AML-193 (cell line): ENCODE measurements at places on chromosomes 5 and 9.

- no peak for DNase-seq
Measured at GRCh38 chr9:108060175-108060574, 570.6 kb upstream of the KLF4 start.

GRCh38 chr5:1983919-1984695 lies 101.4 kb upstream of the IRX4 start:
- no peak for DNase-seq

DNA sequence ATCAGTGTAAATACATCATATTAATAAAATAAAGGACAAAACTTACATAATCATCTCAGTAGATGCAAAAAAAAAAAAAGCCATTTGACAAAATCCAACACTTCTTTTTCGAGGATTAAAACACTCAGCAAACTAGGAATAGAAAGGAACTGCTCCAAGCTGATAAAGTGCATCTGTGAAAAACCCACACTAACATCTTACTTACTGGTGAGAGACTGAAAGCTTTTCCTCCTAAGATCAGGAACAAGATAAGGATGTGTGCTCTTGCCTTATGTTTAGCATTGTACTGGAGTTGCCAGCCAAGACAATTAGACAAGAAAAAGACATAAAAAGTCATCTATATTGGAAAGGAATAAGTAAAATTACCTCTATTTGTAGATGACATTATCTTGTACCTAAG lies 120.2 kb upstream of the SAP30L start:
- no peak for DNase-seq

DNA sequence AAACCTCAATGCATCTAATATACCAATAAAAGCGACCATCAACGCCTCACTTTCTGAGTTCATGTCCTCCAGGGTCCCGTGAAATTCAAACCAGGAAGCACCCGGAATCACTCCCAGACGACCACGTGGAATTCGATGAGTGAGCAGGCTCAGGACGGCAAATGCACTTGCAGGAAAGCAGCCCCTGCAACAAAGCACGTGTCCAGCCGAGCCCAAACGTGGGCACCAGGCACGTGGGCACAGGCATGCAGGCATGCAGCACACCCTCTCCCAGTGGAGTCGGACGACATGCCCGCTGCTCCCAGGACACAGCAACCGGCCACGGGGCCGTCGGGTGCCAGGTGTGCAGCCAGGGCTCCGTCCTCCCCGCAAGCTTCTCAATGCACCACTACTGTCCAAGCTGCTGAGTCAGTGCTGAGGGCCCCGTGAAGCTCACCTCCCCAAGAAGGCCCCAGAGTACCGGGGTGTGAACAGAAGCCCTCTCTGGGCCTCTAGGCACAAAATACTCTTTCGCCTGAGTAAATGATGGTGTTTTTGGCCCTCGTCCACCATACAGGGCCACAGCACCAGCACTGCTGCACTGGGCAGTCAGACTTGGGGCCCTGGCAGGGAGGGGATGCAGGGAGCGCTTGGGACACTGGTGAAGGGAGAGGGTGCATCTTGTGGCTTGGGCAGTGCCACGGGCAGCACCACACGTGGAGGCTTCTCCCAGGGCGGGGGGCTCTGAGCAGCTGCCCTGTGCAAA lies 87.6 kb downstream of the VAV2 start:
- no peak for DNase-seq

DNA sequence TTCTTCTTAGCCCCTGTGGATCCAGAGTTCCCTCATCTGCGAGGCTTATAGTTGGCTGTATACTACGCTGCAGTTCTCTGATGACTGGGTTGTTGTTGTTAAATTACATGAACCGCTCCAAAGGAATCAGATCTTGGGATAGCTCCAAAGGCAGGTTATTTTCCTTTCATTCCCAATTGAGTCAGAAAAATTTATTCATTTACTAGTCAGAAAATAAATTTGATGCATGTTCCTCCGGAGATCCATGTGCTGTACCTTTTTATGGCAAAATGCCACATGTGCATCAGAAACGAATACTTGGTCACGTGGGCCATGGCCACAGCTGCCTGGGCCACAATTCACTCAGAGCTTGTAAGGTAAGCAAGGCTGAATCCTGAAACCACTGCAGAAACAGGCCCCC lies 304.0 kb downstream of the NR2F1-AS1 start:
- DNase-seq = no peak

- no peak for DNase-seq
Measured at GRCh38 chr5:96476654-96477053, 43.6 kb upstream of the PCSK1 start.

- DNase-seq = no peak
Measured at GRCh38 chr5:142674531-142675469, 11.1 kb downstream of the FGF1 start.

DNA sequence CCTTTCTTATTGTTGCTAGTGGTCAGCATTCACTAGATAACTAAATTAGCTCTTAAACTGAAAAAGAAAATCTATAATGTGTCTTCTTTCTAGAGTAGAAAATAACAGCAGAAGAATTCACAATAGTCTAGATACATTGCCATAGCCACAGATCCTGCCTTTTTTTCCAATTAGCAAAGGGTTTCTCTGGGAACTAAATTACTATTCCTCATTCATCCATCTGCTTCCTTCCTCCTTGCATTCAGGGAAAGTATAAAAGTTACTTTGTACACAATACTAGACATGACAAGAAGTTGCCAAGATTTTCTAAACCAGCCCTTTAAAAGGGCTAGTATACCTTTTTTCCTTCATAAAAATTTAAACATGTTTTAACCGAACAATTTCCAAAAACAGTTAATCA lies 21.2 kb upstream of the WDR41 start:
- DNase-seq = no peak

GRCh38 chr5:128904805-128905567 lies 60.3 kb upstream of the SLC27A6 start:
- DNase-seq = no peak

- no peak for DNase-seq
Measured at GRCh38 chr9:84061613-84062193, 81.1 kb downstream of the RMI1 start.

- no peak for DNase-seq
Measured at GRCh38 chr5:102306121-102306520, 10.0 kb upstream of the SLCO4C1 start.

DNA sequence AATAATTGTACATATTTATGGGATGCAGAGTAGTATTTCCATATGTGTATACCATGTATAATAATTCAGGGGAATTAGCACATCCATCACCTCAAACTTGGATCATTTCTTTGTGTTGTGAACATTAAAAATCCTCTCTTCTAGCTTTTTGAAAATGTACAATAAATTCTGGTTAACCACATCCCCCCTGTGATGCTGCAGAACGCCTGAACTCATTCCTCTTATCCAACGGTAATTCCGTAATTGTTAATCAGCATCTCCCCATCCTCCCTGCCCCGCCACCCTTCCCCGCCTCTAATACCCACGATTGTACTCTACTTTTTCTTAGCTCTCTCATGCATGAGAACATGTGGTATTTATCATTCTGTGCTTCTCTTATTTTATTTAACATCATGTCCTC lies 127.7 kb upstream of the ANKRD55 start:
- DNase-seq = no peak

DNA sequence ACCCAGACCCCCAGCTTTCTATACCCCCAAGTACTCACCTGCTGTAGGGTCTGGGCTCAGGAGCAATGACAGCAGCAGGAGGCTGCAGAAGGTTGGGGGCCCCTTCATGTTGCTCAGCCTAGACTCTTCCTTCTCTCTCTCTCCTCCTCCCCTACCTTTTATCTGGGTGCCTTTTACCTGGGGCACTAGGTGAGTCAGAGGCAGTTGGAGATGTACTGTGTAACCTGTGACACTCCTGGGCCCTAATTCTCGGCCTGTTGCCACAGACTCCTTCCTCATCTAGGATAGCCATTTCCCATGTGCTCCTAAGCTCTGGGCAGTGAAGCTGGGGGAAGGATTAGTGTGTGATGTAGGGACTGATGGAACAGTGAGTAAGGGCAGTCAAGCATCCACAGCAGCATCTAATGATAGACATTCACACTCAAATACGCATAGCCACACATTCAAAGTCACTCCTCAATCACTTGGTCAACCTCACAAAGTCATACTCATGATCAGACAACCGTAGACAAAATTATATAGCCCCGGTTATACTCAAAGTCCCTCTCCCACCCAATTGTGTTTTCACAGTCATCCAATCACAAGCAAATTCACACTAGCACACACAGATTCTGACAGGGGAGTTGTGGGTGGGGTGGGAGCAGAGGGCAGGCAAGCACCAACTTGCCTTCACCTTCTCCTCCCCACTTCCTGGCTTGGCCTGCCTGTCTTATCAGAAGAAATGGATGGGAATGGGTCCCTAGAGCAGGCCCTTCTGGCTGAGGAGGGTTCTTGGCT lies at the start of gene CCL27:
Gene CCL27, minus strand, starts transcription at position 132 of the 777 bp plus-strand sequence. Its CDS starts 24 bp downstream, at position 108.
- no peak for DNase-seq

DNA sequence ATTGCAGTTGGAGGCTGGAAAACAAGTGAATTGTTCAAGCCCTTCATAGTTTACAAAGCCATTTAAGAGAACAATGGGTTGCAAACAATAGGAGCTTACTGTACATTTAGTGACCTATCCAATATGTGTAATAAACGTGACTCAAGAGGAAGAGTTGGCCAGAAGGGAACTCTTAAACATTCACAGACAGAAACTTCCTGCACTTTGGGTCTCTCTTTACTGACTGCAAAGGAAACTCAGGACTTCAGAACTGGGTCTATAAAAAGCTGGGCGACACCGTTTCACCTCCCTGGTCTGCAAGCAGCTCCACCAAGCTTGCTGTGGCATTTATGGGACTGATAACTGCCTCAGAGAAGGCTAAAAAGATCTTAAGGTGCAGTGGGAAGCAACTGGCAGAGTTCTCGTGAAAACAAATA lies 48.7 kb upstream of the SPATA31D4 start:
- no peak for DNase-seq

- no peak for DNase-seq
Measured at GRCh38 chr5:20959347-20959746, 971.3 kb upstream of the CDH18 start.

- DNase-seq = no peak
Measured at GRCh38 chr9:99576002-99576401, 245.7 kb upstream of the NR4A3 start.

DNA sequence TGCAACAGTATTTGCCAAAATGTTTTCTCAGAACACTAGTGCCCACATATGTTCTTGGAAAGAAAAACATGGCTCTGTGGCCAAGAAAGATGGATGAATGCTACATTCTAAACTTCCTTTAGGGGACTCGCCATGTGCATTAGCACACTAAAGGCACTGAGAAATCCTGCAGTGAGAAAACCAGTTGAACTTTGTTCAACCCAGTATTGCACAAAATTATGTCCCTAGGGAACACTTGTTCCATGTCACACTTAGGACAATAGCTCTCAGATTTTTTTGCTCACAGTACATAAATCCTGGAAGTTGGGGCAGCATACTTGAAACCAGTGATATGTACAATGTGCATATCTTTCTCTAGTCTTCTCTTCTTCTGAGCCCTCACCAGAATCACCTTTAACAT lies 96.6 kb downstream of the ADRB2 start:
- DNase-seq = no peak

DNA sequence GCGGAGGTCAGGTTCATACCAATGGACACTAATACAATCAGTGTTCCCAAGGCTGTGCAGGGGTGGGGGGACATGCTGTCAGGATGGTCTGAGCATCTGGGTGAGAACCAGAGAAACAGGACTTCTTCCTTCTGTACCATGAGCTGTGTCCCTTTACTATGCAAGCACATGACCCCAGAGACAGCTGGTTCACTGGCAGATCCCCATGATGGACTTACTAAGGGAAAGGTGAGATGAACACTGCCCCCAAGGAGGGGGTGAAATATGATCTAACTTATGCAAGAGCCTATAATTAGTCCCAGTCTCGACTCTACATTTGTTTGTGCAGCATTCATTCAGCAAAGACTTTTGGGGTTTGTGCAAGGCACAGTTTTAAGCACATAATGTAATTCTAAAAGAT lies 91.4 kb downstream of the LIFR start:
- DNase-seq = no peak

DNA sequence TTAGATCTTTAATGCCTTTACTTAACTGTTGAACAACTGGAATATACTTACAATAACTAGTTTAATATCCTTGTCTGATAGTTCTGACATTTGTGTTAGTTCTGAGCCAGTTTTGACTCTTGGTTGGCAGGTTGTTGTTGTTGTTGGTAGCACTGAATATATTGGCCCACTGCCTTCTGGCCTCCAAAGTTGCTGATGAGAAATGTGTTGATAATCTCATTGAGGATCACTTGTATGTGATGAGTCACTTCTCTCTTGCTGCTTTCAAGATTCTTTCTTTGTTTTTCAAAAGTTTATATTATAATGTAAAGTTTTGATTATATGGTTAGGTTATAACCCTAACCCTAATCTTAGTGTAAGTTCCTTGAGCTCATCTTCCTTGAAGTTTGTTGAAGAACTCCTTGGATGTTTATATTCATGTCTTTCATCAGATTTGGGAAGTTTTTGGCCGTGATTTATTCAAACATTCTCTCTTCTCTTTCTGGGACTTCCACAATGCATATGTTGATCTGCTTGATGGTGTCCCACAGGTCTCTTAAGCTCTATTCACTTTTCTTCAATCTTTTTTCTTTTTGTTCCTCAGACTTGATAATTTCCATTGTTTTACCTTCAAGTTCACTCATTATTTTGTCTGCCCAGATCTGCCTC lies 149.7 kb downstream of the FGF18 start:
- no peak for DNase-seq

GRCh38 chr5:16446993-16447392 lies 18.6 kb downstream of the ZNF622 start:
- DNase-seq = no peak

- no peak for DNase-seq
Measured at GRCh38 chr5:171312129-171312974, 3.3 kb downstream of the TLX3 start.

DNA sequence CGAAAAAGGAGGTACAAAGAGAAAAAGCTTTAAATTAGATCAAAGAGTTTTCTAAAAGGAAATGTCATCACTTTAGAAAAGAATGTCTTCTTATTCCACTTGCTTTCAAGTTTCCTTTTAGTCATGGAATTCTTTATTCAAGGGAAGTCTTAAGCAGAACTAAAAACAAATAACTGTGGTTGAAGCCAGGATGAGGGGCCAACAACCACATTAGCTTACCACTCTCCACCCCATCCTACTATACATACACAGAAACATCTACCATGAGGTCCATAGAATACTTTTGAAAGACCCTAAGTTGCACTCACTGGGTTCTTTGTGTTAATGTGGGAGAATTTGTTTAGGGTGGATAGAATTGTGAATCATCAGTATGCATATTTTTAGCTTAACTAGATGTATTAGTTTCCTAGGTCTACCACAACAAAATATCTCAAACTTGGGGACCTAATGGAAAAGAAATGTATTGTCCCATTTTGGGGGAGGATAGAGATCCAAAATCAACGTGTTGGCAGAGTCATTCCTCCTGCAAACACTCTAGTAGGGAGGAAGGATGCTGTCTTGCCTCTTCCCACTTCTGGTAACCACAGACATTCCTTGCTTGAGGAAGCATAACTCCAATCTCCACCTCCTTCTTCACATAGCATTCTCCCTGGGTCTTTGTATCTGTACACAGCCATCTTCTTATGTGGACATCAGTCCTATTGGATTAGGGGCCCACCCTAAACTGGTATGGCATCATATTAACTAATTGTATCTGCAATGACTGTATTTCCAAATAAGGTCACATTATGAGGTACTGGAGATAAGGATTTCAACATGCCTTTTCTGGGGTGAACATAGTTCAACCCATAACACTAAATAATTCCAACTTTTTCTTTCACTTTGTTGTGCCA lies 239.4 kb downstream of the LURAP1L start:
- no peak for DNase-seq
